ENCODE measurements at places on chromosomes 13 and 19.

DNA sequence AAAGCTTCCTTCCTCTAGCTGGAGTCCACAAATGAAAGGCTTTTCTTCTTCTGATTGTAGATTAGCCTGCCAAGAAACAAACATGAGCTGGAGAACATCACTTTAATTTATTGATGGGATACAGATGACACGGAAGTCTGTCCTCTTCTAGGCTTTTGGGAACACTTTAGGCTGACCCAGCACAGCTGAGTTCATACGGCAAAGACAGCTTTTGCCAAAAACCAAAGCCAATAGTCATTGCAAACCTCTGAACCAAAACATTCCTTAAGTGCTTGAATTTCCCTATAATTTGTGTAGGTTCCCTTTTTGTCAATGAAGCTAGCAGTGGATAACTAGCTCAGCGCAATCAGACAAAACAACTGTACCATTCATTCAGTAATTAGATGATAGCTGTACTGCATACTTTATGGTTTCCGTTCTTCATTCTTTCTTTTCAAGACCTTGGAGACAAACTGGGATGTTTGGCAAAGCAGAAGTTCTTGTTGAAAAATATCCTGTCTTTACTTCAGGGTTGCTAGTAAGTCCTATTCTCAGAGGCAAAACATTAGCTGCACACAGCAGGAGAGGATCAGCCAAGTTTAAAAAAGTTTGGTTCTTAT lies 95.7 kb upstream of the SPRY2 start:
- DNase-seq = no peak

DNA sequence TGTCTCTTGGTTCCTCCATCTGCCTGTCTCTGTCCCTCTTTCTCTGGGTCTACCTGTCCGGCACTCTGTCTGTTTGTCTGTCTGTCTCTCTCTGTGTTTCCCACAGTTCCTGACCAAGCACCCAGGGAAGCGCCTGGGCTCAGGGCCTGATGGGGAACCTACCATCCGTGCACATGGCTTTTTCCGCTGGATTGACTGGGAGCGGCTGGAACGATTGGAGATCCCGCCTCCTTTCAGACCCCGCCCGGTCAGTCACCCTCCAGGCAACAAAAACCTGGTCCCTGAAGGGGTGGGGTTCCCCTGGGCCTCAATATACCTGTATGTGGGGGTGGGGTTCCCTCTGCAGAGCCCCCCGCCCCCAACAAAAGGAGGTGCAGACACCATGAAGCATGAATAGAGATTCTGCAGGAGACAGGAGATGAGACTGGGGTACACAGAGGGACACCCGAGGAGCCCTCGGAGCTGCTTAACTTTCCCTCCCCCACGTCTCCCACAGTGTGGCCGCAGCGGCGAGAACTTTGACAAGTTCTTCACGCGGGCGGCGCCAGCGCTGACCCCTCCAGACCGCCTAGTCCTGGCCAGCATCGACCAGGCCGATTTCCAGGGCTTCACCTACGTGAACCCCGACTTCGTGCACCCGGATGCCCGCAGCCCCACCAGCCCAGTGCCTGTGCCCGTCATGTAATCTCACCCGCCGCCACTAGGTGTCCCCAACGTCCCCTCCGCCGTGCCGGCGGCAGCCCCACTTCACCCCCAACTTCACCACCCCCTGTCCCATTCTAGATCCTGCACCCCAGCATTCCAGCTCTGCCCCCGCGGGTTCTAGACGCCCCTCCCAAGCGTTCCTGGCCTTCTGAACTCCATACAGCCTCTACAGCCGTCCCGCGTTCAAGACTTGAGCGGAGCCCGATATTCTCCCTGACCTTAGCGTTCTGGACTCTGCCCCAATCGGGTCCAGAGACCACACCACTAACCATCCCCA lies 2.6 kb upstream of the CACNG7 start:
- peak; percentile 50 for DNase-seq

- DNase-seq = peak; percentile 22
Measured at GRCh38 chr13:73957889-73958288, 176.3 kb downstream of the KLF12 start.

GRCh38 chr19:34370983-34371382 lies 6.0 kb downstream of the GPI start:
- no peak for DNase-seq

DNA sequence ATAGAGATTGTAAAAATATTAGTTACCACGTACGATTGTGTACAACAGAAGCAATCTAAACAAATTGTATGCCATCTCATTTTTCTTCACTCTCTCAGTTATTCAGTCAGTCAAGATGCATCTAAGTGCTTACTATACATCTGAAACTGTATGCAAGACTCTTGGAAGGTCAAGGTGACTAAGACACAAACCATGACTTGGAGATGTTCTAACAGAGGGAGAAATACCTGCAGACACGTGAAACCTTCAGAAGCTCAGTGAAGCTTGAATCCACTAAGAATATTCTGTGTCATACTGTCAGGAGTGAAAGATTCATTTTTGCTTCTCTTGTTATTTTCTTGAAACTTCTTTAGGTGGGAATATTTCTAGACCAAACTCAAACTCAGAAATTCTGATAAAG lies 365.4 kb downstream of the ITGBL1 start:
- no peak for DNase-seq

DNA sequence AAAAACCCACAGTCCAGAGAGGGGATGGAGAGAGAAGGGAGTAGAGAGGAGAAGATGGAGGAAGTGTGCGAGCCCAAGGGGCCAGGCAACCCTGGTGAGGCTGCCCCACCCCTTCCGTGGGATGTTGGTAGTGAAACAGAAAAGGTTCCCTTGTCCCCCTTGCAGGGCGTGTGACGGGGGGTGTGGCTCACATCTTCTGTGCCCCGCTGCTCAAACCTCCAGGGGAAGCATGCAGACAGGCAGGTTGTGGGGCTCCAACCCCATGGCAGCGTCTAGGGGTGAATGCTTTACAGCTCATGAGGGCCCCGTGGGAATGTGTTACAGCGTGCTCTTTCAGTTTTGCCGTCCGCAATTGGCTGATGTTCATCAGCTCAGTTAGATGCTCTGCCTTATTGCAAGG lies 14.7 kb upstream of the EVI5L start:
- DNase-seq = no peak

- no peak for DNase-seq
Measured at GRCh38 chr19:22517496-22518411, 95.6 kb upstream of the ZNF98 start.

GRCh38 chr19:39566064-39566463 lies 26.1 kb upstream of the EID2 start:
- no peak for DNase-seq

GRCh38 chr19:12784394-12784870 lies 6.9 kb upstream of the JUNB start:
- DNase-seq = peak; percentile 78

- DNase-seq = peak; percentile 89
Measured at GRCh38 chr19:791567-792305, 5.5 kb upstream of the PTBP1 start.

- no peak for DNase-seq
Measured at GRCh38 chr19:43438291-43439031, 23.8 kb downstream of the TEX101 start.

DNA sequence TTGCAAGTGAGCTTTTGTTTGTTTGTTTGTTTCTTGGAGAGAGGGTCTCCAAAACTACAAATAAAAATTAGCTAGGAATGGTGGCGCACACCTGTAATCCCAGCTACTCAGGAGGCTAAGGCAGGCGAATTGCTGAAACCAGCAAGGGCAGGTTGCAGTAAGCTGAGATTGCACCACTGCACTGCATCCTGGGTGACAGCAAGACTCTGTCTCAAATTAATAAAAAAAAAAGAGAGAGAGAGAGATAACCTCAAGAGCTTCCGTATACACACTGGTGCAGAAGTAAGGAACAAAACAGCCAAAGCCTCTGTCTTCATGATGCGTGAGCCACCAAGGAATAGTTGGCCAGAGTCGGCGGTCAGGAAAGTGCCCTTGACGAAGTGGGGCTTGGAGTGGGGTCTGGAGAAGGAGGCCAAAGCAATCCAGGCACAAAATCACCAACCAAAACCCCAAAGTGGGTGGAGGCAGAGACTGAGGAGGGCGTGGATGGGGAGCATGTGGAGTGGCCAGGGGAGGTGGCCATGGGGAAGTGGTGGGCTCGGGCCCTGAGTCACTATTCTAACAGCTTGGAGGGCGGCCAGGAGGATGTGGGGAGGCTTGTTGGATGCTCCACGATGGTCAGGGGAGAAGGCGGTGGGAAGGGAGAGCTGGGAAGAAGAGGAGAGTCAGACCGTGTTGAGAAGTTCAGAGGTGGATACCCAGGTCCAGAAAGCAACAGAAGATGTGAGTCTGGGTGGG lies 21.2 kb upstream of the TOMM40 start:
- DNase-seq = peak; percentile 34

GRCh38 chr19:42090672-42091071 lies 14.7 kb downstream of the ZNF574 start:
- DNase-seq = no peak

- DNase-seq = no peak
Measured at GRCh38 chr19:1158885-1159448, 15.1 kb downstream of the SBNO2 start.

DNA sequence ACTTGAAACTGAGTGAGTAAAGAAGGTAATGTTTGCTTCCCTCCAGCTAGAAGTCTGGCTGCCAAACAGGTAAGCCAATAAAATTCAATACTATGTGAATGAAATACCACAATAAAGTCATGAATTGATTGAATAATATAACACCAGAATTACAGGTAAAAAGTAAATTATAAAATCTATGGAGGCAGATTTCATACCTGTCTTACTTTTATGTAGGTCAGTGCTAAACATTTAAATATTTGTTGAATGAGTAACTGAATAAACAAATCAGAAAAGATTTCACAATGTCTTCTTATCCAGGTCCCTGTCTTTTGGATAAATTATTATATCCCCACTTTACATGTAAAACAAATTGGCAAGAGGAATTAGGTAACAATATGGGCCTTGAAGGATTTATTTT lies 62.7 kb downstream of the MICU2 start:
- DNase-seq = no peak

DNA sequence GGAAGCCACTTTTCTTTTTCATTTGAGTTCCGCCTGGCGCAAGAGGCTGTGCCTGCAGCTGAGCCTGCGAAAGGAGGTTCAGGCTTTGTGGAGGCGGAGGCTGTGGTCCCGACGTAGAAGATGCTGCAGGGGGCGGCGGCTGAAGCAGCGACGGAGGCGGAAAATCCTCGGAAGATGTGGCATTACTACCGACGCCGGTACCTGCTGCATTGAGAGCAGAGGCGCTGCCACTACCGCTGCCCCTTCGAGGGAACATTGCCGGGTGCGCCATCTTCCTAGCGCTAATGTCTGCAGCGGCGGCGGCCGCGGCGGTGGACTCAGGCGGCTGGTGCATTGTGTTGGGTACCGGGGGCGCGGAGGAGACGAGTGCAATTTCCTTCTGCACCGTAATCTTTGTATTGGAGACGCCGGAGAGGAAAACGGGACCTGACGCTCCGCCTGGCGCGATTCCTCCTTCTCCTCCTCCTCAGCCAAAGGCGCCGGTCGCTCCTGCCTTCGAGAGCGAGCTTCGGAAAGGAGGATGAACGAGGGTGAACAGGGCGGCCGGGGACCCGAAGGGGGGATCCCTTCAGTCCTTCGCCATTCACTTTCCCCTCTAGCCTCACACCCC lies at the start of gene TSC22D1:
TSS of gene TSC22D1 (minus strand) at position 590 of the 610 bp plus-strand sequence. CDS start at position 334, 256 bp downstream.
- DNase-seq = peak; percentile 26

- no peak for DNase-seq
Measured at GRCh38 chr19:12825254-12826131, 8.9 kb downstream of the RTBDN start.

GRCh38 chr13:73015805-73016204 lies 43.0 kb upstream of the KLF5 start:
- DNase-seq = no peak

DNA sequence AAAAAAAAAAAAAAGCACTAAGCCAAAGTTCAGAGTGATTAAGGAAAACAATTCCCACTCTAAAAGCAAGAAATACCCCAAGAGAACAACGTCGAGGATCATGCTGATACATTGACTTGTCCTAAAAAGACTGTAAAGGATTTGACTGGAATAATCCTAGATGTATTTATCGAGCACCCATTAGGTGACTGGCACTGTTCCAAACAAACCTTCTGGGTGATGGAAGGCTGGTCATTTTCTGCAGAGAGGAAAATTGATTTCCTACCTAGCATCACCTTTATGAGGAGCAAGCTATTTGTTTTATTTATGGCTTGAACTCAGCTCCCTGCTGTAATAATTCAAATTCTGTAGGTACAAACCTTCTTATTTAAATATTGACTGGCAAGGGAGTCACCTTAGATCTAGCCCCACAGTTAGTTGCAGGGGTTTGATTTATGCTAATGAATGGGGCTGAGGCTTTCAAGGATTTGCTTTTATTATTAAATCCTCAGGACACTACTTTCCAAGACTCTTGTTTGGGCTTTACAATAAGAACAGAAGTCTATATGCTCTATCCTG lies 471.0 kb downstream of the OLFM4 start:
- no peak for DNase-seq

- DNase-seq = no peak
Measured at GRCh38 chr13:21549633-21550032, 54.3 kb downstream of the MICU2 start.

DNA sequence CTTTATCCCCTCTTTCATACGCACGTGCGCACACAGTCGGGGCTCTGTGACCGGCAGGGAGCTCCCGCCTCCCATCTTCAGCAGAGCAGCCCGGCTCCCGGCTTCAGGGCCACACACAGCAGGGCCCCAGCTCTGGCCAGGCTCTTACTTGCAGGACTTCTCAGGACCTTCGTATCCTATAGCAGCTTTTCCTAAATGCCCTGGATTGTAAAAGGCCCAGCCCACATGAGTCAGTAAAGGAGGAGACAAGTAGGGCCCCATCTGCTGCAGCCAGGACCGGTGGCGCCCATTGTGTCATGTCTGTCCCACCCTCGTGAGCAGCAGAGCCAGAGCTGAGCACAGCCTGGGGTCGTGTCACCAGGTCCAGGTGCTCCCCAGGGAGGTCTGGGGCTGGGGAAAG lies 107.6 kb upstream of the VSTM2B start:
- DNase-seq = no peak

DNA sequence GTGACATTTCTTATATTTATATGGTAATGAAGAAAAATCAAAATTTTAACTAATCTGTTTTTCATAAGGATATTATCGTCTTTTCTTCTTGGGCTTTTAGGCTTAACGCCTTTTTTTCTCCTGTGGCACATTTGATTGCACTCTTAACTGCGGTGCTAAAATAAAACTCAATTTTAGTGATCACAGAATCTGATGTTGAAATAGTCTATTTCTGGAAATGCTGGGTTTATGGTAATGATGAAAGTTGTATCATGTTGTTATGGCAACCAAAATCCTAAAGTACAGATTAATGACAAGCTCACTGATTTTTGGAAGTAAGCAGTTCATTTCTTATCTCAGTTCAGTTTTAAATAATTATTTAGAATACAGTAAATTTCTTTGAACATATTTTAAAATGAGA lies 85.3 kb downstream of the COG6 start:
- DNase-seq = no peak

- DNase-seq = peak; percentile 70
Measured at GRCh38 chr13:80339912-80340650, 845 bp downstream of the SPRY2 start.

DNA sequence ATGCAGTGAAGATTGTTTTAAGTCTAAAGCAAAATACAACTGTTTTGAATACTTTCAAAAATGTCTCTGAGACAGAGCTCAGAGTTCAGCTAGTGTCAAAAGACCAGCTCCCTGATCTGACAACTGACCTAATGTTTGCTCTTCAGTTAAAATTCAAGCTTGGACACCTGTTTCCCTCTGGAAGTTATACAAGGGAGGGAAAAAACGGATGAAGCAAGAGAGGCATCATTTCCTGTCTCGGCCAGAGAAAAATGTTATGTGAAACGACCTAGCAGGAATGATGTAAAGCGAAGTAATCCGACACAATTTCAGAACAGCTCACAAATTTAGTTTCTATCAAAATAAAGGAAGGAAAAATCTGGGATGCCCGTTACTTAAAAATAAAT lies 59.4 kb downstream of the ZAR1L start:
- DNase-seq = no peak

- no peak for DNase-seq
Measured at GRCh38 chr19:38840583-38840968, 9.0 kb upstream of the ECH1 start.
